ENCODE measurements at places on chromosomes 7 and 10.

DNA sequence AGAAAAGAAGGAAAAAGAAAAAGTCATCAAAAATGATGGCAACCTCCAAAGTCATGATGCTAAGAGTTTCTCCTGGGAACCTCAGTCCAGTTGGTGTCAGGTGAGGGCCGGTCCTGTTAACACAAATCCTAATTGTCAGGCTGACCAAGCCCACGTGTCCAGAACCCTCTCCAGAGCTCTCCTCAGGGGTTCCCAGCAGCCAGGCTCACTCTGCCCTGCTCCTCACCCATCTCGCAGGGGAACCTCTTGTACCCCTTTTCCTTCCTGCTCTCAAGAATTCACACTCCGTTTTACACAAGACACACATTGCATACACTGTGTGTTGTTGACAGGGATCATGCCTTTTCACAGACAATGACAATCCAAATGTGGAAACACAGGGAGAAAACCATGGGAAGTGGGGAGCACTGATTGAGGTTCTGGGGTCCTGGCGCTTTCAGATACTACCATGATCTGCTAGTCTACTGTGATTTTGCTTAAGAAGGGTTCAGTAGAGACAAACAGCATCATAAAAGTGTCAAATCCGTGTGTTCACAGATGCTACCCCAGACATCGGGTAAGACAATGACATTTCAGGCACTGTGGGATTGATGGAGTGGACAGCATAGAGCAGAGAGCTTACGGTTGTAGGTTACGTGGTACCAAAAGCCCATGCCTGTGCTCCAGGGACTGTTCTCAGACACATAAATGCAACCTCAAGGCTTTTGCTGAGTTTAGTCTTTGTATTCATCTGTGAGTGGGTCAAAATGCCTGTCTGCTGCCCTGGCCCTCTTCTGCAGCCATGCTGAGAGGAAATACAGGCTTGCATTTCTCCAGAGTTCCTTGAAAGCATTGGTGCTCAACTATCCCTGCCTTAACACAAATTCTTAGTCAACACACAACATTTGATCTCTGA is 16.0 kb downstream of the IL2RA start:
- no peak for DNase-seq

- no peak for DNase-seq
Measured at GRCh38 chr10:121765204-121765603, 162.6 kb downstream of the ATE1 start.

GRCh38 chr10:110378533-110379108 is 73.9 kb upstream of the SMNDC1 start:
- DNase-seq, result no peak

GRCh38 chr7:68314208-68314607 is 1284.1 kb upstream of the AUTS2 start:
- DNase-seq, result no peak

DNA sequence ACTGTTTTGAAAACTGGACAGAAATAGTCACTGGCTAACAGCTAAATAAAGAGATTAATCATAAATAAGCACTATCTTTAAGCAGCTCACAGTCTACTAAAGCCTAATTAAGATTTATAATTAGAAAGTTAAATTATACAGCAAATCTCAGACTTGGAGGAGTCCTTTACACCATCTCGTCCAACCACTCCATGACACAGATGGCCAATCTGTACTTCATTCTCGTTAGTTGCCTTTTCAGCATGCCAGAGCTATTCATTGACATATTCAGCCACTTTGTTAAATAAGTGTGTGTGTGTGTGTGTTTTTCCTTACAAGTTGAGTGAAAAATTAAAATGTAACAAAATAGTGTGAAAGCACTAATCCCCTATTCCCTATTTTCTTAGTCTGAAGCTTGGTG is 1066.7 kb downstream of the CNTNAP2 start:
- no peak for DNase-seq

- peak; percentile 87 for DNase-seq
Measured at GRCh38 chr7:47371733-47372368, 210.1 kb downstream of the TNS3 start.

- no peak for DNase-seq
Measured at GRCh38 chr7:79296553-79297320, 156.7 kb downstream of the MAGI2 start.

DNA sequence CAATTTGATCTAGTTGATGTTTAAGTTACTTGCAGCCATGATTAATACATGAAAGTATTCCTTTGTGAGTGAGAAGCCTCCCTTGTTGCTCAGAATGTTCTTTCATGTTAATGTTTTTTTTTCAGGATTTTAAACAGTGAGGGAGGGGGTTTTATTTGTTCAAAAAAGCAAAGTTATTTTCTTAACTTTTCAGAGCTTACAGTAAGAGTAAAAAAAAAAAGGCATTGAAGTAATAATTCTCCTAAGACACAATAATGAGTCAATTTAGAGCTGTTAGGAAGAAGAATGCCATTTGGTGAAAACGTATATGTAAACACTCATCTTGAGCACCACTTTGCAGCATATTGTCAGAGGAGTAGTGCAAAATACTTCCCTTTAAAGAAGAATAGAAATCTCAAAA is 105.8 kb downstream of the SEMA3A start:
- DNase-seq, result no peak

- no peak for DNase-seq
Measured at GRCh38 chr10:78660446-78661106, 408.2 kb upstream of the ZMIZ1 start.

DNA sequence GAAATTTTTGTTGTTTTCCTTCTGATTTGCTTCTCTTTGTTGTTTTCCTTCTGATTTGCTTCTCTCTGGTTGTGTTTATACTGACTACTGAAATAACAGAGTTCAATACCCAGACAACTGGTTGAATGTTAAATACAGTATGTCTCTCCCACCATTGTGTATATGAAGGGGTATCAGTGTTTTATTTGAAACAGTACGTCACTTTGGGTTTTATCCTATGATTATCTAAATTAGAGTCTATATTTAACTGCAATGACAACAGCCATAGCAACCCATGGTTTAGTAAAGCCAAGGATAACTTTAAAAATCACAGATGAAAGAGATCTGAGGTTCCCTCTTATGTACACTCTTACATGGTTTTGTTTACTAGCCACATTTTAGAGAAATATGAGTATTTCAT is 141.3 kb downstream of the GNAT3 start:
- DNase-seq, result no peak

- no peak for DNase-seq
Measured at GRCh38 chr7:20267482-20267881, 50.3 kb upstream of the MACC1 start.

GRCh38 chr10:122462533-122463465 is 1.4 kb downstream of the HTRA1 start:
- DNase-seq, result no peak

DNA sequence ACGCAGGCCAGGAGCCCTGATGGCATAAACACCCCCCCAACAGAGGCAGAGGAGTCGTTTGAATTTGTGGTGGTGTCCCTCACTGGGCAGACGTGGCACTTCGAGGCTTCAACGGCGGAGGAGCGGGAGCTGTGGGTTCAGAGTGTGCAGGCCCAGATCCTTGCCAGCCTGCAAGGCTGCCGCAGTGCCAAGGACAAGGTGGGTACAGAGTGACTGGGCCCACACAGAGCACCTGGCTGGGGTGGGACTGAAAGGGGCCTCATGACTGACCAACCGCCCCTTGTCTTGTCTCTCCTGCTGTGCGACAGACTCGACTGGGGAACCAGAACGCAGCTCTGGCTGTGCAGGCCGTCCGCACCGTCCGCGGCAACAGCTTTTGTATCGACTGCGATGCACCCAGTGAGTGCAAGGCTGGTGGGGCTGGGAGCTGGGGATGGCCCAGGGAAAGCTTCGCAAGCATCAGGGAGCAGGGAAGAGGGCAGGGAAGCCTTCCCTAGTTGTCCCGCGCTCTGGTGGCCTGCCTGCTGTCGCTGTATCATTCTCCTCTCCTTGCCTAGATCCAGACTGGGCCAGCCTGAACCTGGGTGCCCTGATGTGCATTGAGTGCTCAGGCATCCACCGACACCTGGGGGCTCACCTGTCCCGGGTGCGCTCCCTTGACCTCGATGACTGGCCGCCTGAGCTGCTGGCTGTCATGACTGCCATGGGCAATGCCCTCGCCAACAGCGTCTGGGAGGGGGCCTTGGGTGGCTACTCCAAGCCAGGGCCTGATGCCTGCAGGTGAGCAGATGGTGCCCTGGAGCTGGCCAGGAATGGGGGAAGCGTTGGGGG is 25.4 kb downstream of the GBX1 start:
- no peak for DNase-seq

DNA sequence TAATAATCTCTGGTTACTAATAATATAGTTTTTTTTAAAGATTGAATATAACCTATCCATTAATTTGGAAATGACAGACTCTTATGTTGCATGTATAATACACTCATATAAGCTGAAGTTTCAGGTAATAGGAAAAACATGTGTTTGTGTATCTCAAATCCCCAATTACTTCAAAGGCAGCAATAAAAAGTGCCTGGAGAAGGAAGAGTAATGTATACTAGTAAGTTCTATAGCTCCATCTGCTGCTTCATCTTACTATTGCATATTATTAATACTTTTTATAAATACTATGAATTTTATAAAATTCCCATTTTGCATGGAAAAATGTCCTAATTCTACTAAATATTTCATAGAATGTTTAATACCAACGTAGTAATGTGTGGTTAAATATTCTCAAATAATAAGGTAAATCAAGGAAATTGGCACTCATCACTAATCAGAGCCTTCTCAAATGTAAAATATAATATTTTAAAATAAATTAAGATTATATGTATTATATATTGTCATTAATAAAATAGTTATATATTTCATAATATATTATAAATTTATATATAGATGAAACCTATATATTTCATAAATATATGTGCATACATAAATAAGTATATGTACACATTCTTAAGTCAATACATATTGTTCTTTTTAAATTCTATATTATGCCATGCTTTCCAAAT is 311.9 kb downstream of the HGF start:
- peak; percentile 33 for DNase-seq

DNA sequence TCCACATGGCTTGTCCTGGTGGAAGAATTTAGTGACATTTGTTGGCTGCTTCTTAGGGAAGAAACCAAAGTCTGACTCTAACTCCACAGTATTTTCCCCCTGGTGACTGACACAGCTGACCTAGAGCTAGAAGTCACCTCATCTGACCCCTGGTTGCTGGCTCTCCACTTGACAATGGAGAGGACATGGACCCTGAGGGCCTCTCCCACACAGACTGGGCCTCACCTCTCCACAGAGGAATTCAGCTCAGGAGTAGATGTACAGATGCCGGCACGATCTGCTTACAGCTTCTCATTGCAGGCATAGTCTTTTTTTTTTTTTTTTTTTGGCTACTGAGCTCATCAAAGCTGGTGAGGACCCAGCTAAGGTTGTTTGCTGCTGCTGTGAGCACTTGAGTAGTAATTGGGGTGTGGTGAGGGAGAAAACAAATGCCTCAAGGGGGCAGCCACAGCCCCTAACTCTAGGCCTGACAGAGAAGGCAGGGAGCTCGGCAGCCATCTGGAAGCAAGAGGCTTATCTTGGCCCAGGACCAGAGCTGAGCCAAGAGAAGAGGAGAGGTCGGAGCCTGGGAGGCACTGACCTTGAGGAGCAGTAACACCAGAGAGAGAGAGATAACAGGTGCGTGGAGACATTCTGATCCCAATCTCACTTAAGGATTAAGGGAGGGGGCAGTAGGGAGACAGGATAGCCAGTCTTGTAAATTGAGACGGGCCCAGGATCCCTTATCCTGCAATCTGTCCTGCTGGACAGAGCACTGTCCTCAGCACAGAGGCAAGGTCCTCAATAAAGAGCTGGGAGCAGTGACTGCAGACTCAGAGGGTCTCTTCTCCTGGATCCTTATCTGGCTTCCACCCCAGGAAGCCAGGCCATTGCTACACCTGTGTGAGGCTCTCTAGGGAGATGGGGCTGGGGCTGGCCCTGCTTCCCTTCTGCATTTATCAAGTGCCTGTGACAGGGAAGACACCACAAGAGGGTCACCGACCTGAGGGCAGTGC is 9.4 kb downstream of the PRSS58 start:
- no peak for DNase-seq

DNA sequence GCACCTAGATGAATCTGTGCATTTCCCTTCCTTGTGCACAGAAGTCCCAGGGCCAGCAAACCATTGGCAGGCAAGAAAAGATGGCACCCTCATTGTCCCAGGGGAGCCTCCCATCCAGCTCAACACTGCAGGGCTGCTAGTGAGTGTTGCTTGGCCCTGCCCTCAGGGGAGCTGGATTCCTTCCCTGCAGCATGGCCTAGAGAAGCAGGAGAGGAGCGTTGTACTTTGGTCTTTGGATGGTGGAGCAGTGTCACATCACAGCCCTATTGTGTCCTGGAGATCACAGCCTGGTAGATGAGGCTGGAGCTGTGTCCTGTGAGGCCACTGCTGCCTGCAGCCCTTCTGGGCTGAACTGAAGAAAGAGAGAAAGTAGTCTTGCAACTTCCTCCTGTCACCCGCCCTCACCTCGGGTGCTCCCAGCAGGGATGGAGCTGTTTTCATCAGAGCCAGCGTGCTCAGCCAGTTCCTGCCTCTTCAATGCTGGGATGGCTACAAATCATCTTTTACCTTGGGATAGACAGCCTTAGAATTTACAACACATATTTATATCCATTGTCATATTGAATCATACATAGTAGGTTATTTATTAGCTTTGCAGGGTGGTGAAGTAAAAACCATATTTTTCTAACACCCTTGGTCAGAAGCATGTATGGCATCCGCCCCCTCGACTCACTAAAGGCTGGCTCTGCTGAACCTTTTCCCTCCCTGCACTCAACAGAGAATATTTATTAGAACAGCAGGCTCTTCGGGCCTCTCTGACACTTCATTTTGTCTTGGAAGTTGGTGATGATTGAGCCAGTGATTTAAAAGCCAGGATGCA is 43.1 kb upstream of the FAM180A start:
- no peak for DNase-seq

DNA sequence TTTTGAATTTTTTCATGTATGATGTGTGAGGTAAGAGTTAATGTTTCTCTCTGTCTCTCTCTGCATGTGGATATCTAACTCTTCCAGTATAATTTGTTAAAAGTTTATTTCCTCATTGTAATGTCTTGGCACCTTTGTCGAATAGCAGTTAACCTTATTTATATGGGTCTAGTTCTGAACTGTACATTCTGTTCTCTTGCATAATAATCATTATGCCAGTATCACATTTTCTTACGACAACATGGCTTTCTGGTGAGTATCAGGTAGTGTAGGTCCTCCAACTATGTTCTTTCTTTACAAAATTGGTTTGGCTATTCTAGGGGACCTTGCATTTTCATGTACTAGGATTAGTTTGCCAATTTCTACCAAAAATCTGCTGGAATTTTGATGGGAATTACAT is 337.0 kb upstream of the FZD8 start:
- no peak for DNase-seq
